ENCODE measurements at places on chromosomes 16 and 17.

GRCh38 chr17:57285701-57286100 is 29.4 kb downstream of the MSI2 start:
- no peak for DNase-seq

- no peak for DNase-seq
Measured at GRCh38 chr16:57798267-57798810, 4.0 kb downstream of the KIFC3 start.

DNA sequence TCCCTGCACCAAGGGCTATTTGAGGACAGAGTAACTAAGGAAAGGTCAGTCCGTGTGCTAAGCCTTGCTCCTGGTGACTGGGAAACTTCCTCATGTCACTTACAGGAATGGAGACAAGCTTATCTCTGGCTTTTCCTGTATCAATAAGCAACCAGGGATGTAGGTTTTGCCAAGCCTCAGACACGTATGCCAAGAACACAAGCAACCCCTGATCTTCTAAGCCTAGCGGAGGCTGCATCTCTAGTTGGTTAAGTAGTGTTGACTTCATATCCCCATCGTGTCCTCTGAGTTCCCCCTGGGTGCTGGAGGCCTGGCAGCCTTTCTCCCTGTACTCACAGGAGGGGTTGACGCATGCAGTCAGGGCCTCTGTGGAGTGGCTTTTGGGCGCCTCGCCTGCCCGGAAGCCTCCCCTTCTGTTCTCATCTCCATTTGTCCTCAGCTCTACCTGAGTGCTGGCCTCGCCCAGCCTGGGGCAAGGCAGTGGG is 1.4 kb upstream of the C1QTNF1 start:
- DNase-seq = no peak

DNA sequence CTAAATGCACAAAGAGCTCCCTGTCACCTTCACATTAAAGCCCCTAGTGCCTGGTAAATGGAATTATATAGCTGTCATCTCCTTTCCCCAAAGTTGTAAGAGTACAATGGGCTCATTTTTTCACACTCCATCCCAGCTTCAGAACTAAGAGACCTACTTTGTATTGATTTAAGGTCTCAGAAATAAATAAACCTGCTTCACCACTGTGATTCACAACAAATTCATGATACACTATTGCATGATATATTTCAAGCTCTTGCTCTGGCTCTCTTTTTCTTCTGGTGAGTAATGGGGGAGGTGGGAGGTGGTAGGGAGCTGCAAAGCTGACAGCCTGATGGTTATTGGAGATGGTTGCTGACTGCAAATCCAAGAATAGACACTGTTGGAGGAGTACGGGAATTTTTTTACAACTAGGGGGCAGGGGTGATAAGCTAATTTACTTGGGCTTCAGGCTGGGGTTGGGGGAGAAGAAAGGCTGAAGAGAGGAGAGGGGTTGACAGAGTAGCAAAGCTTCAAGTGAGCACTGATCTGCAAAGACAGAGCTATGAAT is 189.9 kb downstream of the AATF start:
- DNase-seq = no peak

DNA sequence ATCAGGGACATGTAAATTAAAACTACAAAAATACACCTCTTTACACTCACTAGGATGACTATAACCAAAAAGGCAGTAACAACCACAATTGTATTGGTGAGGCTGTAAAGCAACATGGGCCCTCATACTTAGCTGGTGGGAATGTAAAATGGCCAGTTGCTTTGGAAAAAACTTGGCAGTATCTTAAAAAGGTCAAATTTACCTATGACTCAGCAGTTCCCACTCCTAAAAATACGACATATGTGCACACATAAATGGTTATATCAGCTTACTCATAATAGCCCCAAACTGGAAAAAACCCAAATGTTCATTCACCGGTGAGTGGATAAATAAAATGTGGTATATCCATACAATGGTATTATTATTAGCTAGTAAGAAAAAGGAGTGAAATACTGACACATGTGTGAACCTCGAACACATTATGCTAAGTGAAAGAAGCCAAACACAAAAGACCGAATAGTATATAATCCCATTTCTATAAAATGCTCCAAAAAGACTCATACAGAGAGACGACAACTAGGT is 391.4 kb downstream of the NPIPA8 start:
- DNase-seq = no peak

DNA sequence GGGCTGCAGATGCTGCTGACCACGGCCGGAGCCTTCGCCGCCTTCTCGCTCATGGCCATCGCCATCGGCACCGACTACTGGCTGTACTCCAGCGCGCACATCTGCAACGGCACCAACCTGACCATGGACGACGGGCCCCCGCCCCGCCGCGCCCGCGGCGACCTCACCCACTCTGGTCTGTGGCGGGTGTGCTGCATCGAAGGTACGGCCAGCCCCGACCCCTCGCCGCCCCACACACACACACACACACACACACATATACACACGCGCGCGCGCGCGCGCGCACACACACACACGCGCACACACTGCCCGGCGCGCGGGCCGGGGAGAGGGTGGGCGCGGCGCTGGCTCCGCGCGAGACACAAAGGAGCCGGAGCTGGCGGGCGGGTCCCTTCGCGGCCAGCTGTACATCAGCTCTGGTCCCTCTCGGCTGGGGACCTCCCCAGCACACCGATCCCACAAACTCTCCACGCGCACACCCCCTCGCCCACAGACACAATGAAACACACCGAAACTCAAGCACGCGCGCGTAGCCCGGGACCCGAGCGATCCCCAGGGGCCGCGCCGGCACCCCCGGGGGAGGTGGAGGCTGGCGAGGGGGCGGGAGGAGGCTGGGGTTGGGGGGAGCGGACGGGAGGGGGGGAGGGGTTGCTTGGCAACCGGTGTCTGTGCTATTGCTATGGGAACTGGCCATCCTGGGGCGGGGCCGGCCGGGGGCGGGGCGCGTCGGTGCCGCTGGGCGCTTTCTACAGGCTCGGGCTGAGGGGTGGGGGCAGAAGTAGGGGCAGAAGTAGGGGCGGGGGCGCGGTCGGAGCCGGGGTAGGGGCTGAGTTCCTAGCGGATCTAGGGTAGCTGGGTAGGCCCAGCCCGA is 658 bp downstream of the CACNG4 start:
- no peak for DNase-seq

DNA sequence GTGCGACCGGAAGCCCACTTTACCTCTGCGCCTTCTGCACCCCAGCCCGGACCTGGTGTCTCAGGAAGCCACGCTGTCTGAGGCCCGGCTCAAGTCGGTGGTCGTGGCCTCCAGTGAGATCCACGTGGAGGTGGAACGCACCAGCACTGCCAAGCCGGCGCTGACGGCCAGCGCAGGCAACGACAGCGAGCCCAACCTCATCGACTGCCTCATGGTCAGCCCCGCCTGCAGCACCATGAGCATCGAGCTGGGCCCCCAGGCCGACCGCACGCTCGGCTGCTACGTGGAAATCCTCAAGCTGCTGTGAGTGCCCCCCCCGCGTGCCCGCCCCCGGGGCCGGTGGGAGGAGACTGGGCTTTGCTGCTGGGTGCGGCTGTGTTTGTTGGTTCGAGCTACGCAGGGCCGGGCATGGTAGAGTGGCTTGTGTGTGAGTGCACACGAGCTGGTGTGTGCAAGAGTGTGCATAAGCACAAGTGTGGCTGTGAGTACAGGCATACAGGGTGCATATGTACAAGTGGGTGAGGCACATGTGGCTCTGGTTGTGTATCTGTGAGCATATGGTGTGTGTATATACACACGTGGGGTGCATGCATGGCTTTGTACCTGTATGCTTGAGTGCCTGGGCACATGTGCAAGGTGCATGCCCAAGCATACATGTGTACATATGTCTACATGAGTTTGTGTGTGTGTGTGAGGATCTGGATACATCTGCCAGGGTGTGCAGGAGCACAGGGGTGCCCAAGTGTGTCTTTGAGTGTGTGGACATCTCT is 100.6 kb upstream of the PLCG2 start:
- DNase-seq = no peak

GRCh38 chr16:13427943-13428342 is 492.0 kb upstream of the ERCC4 start:
- no peak for DNase-seq

DNA sequence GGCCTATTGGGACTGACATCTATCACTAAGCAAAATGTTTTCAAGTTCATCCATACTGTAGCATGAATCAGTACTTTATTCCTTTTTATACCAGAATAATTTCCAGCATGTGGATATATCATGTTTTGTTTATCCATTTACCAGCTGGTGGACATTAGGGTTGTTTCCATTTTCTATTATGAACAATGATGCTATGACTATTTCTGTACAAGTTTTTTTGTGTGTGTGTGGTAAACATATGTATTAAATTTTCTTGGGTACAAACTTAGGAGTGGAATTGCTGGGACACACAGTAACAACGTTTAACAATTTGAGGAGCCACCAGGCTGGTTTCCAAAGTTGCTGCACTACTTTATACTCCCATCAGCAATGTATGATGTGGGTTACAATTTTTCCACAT is 91.0 kb downstream of the USP32 start:
- no peak for DNase-seq

Measured in stimulated activated CD8-positive, alpha-beta memory T cell treated with anti-CD3 and anti-CD28 coated beads, Interleukin-4, amount 100 ng/mL, for 1 hour (primary cell).